ENCODE measurements at places on chromosomes 16 and 17.

DNA sequence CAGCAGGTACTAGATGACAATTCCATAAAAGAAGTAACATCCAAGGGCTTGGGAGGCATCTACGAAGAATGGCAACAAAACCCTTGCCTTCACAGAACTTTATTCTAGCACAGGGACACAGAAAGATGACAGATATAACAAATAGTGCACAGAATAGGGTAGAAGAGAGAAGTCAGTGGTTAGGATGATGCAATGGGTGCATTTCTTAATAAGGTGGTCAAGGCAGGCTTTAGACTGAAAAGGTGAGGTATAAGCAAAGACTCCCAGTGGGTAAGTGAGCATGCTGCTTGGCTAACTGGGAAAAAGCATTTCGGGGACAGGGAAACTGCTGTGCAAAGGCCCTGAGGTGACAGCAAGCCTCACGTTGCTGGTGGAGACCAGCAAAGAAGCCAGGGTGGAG lies 175.9 kb downstream of the XYLT1 start:
- DNase-seq, result no peak

GRCh38 chr17:58364270-58364942 lies 12.4 kb upstream of the SUPT4H1 start:
- DNase-seq, result no peak

- DNase-seq, result no peak
Observed at GRCh38 chr17:58617563-58617962, 74.3 kb downstream of the TEX14 start.

GRCh38 chr16:82625066-82625968 lies 1.5 kb upstream of the CDH13 start:
- no peak for DNase-seq

DNA sequence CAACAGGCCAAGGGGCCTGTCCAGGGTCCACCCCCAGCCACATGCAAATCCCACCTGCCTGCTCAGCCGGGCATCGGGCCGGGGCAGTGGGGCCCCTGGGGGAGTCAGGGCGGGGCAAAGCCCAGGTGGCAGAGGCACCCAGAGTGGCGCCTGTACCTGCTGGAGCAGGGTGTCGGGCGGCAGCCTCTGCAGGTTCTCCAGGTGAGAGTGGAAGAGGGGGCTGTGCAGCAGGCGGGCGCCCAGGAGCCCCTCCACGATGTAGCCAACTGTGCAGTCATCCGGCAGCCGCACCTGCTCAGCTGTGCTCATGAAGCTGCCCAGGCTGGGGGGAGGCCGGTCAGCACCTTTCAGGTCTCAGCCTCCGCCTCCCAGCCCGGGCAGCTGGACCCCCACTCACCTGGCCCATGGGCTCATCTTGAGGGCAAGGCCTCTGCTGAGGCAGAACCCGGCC lies 2.1 kb downstream of the RFNG start:
- DNase-seq, result no peak

- DNase-seq, result no peak
Observed at GRCh38 chr16:14389359-14389758, 240.7 kb downstream of the PARN start.

Data from AG09319 (cell line).